Stimulated activated CD4-positive, alpha-beta T cell treated with anti-CD3 and anti-CD28 coated beads, Interleukin-1b, Interleukin-23, amount 100 ng/mL, for 1 hour (primary cell): ENCODE measurements at places on chromosomes 11 and 22.

GRCh38 chr11:121580154-121580553 lies 127.4 kb upstream of the SORL1-AS1 start:
- DNase-seq: no peak

DNA sequence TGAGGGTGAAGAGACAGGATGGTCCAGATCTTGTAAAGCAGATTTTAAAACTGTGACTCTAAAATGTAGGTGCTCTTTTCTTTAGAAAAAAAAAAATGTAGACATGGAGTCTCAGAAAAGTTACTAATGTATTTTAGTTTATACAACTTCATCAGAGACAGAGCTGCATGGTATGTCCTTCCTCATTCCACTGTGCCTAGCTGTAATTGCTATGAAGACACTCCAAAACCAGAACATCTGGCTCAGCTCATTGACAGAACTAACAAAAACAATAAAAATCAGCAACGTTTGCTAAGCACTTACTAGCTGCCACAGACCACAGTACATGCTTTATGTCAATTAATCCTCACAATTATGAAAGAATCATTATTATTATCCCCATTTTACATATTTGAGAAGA lies 160.7 kb downstream of the BARX2 start:
- DNase-seq: no peak

DNA sequence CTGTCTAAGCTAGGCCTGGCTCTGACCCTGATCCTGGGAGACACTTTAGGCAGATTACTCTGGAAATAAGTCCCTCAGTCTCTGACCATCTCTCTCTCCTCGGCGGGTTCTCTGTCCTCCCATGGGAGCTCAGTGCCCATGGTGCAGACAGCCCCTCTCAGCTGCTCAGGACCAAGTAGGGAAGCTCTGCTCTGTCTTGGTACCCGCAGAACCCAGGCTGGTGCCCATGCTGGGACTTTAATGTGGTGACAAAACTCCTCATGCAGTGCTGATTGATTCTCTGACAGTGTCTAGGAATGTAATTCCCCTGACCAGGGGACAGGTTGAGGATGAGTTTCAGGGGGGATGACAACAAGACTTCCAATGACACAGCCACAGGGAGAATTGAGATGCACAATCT lies 30.3 kb upstream of the GGTLC2 start:
- no peak for DNase-seq

- DNase-seq: no peak
Measured at GRCh38 chr22:19820880-19821522, 33.7 kb downstream of the GNB1L start.

DNA sequence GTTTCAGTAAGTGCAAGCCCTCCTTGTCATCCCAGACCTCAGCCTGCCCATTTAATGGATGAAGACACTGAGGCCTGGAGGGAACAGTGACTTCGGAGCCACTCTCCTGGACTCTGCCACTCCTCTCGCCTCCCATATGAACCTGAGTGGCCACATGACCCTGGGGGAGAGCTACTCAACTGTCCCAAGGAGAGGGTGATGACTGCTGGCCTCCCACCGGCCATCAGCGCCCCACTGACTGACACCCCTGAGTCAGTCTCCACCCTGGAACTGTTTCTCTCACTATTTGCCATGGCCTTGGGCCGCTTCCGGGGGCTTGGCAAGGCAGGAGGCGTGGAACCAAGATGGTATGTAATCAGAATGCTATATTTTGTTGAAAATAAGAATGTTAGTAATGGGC lies 17.1 kb downstream of the LRP5 start:
- DNase-seq: no peak

- DNase-seq: no peak
Measured at GRCh38 chr22:26134654-26135330, 34.5 kb upstream of the SEZ6L start.
